ENCODE measurements at places on chromosomes 16 and 17. TPM values are rescaled to one million over a fixed set of nuclear protein-coding genes. Genes with fewer than 3 reads are reported as not detected.

- H3K27me3 ChIP-seq: peaks cover 6% of the 10 kb centered on the region
- no peaks in the 10 kb centered on the region for H3K4me1 ChIP-seq
- H3K27ac ChIP-seq: no peak overlapping the region
- H3K4me3 ChIP-seq: no peak overlapping the region
Observed at GRCh38 chr17:41539071-41539492, 11.0 kb upstream of the KRT19 start.

TP53TG3B gene
- not detected for total RNA-seq

DNA sequence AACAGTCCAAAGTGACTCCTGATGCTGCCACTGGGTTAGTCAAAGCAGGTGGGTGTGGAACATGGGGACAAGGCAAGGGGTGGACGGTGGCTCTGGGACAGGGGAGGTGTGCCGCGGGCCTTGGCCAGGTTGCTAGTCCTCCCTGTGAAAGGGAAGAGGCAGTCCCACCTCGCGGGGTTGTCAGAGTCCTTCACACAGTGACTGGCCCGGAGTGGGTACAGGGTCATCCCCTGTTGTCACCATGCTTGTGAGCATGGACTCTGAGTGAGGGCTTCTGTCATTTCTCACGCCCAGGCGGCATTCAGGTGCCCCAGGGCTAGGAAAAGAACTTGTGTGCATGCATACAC, 3.1 kb upstream of the ZNF469 start:
- no peak overlapping the region for H3K27ac ChIP-seq
- peaks cover 4% of the 10 kb centered on the region for H3K4me1 ChIP-seq
- H3K27me3 ChIP-seq: peaks cover 13% of the 10 kb centered on the region
- H3K36me3 ChIP-seq: no peaks in the 10 kb centered on the region

DNA sequence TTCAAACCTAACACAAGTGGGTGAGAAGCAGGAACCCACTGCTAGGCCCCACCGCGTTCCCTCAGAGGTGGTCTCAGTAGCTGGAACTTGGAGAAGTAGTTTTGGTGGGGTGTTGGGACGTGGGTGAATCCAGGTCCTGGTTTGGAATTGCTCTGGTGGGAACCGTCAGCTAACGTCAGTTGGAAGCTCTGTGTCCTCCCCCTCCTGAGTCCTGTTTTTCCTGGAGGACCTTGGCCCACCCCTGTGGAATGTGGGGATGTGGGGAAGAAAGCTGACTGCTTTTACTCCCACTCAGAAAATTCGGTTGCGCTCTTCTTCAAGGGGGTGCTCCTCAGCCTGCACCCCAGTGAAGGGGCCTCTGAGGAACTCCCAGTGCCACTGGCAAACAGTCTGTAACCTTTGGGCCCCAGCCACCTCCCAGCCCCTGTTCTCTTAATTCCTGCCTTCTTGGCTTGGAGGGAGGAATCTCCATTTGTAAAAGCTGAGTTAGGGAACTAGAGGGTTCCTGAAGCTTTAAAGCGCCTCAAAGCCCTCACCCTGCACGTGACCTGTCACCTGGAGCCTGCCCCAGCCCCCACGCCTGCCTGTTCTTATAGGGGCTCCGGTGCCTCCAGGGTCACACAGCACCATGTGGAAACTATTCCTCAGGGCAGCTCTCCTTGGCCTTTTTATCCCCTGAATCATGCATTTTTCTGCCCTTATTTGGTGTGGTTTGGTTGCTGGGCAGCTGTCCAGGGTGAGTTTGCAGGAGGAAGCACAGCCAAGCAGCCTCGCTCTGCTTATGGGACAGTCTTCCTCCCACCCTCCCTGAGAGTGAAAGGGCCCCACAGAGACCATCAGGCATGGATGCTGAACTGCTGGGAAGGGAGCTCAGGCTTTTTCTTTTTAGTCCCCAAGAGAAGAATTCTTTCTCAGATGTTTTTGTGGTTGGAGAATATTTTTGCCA, 16.2 kb upstream of the NAGLU start:
- peak; percentile 59 for DNase-seq
- H3K27ac ChIP-seq: peak overlapping the region; percentile 99
- H3K27me3 ChIP-seq: peaks cover 14% of the 10 kb centered on the region
- H3K4me3 ChIP-seq: peak overlapping the region; percentile 73
